ENCODE measurements at places on chromosomes 6 and 20. TPM values are rescaled to one million over a fixed set of nuclear protein-coding genes. Genes with fewer than 3 reads are reported as not detected.

Gene WFDC6
- total RNA-seq = not detected

Gene CLPSL2
- total RNA-seq = not detected

Gene HAO1
- total RNA-seq = not detected

Gene CRISP2
- total RNA-seq = 0.54 TPM

DNA sequence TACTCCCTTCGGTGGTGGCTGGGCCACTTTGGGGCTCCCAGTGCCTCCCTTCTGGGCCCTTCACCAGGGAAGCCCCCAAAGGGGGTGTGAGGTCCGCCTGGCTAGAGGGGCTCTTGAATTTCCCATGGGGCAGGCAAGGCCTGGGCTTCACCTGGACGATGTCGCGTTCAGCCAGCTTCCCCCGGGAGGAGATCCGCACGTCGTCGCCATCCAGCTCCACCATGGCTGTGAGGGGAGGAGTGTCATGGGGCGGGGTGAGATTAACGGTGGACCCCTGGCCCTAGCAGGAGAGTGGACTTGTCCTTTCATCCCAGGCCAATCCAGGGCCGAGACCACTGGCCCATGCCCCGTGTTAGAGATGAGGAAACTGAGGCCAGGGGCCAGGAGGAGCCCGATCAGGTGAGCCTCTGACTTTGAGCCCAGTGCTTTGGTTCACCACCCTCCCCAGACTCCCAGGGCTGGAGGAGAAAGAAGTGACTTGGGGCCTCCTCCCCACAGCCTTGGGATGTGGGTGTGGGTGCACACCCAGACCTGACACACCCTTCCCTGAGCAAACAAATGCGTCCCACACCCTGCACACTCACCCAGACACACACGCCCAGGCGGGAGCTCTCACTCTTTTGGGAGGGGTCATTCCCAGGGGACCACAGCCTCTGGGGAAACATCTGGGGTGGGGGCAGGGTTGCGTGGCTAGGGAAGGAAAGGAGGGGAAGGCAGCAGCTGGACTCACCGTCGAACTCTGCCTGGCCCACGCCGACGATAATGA is 46.1 kb downstream of the RAB44 start:
- DNase-seq = no peak

- DNase-seq = no peak
These were observed 1387.0 kb upstream of the ADGRB3 start for GRCh38 chr6:67248077-67248476.

DNA sequence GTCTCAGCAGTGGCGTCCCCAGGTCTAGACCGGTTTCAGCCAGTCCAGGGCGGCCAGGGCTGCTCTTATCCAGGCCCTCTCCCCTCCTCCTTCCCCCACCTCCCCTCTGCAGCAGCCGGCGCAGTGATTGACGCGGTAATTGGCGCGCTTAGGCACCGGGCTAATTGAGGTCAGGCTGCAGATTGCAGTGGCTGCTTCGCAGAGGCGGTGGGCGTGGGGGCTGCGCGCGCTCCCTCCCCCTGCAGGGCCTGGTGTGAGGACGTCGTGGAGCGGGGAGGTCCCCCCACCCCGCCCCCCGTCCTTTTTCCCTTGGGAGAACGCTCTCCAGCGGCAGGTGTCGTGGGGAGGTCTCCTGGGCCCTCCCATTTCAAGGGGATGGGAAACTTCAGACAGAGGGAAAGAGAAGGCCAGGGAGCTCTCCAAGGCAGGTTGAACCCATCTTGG is 70.4 kb upstream of the BLCAP start:
- no peak for DNase-seq

- DNase-seq = no peak
These were observed 31.4 kb downstream of the DCBLD1 start for GRCh38 chr6:117513778-117514365.

- no peak for DNase-seq
These were observed 188.2 kb upstream of the FOXQ1 start for GRCh38 chr6:1123386-1124375.

- no peak for DNase-seq
These were observed 668.4 kb downstream of the C6orf118 start for GRCh38 chr6:164640956-164641355.

DNA sequence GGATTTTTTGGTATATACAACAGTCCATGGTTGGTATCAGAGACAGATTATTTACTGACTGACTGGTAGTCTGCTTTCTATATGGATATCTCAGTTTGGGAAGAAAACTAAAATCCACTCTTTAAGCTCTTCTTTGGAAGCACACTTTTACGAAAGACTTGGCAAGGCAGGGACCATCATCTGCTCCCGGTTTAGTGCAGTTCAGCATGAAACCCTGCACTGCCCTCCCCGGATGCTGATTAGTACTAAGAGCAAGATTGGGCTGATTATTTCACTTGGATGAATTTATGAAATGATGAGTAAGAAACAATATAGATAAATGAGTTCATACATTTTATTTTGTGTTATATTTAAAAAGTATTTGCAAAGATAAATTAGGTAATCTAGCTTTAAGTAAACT is 56.3 kb downstream of the RGS17 start:
- no peak for DNase-seq

All from cerebellum (tissue), 4 donors.